ENCODE measurements at places on chromosomes 12 and 14.

GRCh38 chr12:45220363-45220931 lies 4.6 kb downstream of the ANO6 start:
- DNase-seq: no peak

DNA sequence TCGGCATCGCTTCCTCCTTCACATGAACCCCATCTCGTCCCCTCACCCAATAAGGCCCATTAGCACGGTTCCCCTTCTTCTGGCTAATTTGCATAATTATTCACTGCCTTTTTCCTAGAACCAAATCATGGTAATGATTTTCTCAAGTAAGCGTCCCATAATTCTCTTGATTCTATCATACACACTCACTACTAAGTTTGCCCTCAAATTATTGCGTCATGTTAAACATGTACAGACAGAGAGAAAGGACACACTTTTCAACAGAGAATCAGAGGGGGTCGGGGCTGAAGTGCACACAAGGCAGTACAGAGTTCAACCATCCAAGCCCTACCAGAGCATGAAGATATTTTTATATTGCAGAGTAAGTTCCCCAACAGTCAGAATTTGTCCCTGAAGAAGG lies 256.6 kb downstream of the FOXN3 start:
- DNase-seq: no peak

DNA sequence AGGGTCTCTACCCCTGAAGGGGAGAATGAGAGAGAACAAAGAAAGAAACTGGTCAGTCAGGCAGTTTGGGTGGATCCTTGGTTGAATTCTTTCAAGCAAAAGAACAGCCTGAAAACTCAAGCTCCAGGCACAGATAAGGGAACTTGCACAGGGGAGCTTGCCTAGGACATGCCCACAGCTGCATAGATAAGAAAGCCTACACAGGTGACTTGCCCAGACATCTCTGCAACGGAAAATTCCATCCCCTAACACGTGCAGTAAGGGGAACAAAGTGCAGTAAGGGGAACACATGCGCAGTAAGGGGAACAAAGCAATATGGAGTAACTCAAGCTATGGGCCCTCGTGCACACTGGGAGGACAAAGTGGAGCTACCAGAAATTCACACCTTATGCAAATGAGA lies 540.1 kb upstream of the MIS18BP1 start:
- no peak for DNase-seq

DNA sequence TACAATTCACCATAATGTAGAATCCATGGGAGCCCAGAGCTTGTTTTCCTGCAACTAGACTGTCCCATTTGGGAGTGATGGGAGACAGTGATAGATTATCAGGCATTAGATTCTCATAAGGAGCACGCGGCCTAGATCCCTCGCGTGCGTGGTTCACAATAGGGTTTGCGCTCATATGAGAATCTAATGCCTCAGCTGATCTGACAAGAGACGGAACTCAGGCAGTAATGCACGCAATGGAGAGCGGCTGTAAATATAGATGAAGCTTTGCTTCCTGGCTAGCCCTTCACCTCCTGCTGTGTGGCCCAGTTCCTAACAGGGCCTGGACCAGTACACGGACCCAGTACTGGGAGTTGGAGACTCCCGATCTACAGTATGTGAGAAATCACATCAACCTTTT lies 126.7 kb downstream of the FBXL14 start:
- DNase-seq: no peak

GRCh38 chr12:110528277-110528839 lies 26.2 kb downstream of the RAD9B start:
- no peak for DNase-seq

GRCh38 chr14:31161274-31161673 lies 46.3 kb downstream of the HECTD1 start:
- no peak for DNase-seq

- DNase-seq: no peak
Observed at GRCh38 chr12:41140117-41140516, 48.0 kb upstream of the PDZRN4 start.

DNA sequence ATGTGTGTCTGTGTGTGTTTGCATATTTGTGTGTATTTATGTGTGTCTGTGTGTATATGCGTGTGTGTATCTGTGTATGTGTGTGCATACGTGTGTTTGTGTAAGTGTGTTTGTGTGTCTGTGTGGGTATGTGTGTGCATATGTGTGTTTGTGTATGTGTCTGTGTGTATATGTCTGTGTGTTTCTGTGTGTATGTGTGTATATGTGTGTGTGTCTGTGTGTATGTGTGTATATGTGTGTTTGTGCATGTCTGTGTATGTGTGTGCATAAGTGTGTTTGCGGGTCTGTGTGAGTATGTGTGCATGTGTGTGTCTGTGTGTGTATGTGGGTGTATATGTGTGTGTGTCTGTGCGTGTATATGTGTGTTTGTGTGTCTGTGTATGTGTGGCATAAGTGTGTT lies 1030.5 kb upstream of the TMEM132C start:
- no peak for DNase-seq
